ENCODE measurements at places on chromosomes 5 and 9.

DNA sequence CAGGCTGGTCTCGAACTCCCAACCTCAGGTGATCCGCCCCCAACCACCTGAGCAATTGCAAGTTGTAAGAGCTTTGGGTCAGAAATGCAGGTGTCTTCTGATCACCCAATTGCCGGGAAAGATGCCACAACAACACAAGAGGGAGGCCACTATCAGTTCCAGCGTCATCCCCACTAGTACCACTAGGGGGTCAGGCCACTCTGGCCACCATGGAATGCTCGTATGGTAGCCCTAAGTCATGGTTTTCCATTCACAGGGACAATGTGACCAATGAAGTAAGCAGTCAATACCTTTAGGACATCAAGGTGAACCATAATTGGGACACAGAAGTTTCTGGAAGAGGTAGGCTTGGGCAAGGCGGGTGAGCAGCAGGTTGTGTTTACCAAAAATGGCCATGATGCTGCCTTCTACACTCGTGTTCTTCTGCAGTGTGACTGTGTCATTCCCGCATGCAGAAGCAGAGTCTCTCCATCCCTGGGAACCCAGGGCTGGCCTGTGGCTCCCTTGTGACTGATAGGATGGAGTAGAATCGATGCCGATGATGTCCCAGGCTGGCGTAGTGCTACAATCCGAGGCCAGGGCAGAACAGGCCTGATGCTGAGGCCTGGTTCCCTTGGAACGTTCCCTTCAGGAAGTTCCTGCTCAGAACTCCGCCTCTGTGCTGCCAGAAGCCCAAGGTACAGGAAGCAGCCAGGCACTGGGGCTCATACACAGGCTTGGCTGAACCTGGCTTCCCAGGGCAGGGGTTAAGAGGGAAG is 42.2 kb upstream of the ANKRD33B start:
- no peak for DNase-seq

DNA sequence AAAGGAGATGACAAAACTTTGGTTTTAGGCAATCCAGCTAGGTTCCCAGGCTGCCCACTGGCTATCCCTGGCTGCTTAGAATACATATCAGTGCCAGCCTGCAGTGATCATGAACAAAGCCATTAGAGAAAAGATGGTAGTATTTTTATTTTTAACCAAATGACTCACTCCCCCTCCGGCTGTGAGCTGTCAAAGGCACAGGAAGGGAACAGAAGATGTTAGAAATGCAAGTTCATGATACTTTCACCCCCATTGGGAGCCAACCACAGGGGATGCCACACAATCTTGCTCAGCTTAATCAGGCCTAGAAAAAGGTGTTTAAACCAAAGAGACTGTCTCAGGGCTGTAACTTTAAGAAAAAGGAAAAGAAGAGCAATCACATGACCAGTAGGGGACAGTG is 70.3 kb upstream of the ASTN2 start:
- DNase-seq = no peak

DNA sequence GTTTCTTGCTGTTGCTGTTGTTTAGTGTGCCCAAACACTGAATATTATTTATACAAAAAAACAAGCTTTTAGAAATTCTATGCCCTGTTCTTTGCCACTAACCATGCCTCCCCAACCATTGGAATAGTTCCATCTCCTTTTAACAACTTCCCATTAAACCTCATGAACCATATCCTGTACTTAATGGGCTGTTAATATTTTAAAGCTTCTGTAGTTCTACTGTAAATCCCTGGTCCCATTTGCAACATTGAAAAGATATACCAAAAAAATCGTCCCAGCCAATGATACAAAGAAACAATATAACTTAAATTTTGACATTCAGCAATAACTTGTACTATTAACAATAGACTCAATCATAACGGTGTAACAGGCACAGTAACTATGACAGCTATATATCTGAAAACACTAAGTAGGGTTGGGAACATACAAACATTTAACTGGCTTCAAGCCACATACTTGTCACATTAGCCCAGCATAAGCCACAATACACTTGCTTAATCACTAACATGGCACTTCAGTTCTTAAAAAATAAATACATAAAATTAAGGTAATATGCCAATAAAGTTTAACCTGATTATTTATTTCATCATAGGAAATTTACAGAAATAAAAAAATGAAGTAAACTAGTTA is 86.1 kb downstream of the ADAMTS6 start:
- DNase-seq = no peak

- DNase-seq = no peak
Measured at GRCh38 chr5:77847814-77848290, 71.7 kb upstream of the TBCA start.

DNA sequence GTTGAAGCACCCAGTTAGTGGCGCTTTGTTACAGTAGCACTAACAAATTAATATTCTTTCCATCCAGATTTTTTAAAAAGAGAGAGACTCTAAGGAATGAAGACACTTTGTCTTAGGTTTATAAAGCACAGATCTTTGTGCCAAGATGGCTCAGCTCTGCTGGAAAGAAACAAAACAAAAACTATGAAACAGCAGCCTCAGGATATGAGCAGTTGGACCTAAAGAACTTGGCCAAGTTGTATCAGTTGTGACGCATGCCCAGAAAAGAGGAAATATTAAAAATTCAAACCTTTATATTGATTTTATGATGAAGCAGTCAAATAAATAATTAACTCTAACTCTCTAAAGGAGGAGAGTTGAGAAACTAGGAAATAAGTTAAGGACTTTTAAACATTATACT is 427.2 kb downstream of the SPOCK1 start:
- no peak for DNase-seq

GRCh38 chr5:141778683-141779082 is 96.7 kb upstream of the ARAP3 start:
- DNase-seq = no peak

GRCh38 chr5:158388021-158388420 is 529.1 kb upstream of the CLINT1 start:
- no peak for DNase-seq

DNA sequence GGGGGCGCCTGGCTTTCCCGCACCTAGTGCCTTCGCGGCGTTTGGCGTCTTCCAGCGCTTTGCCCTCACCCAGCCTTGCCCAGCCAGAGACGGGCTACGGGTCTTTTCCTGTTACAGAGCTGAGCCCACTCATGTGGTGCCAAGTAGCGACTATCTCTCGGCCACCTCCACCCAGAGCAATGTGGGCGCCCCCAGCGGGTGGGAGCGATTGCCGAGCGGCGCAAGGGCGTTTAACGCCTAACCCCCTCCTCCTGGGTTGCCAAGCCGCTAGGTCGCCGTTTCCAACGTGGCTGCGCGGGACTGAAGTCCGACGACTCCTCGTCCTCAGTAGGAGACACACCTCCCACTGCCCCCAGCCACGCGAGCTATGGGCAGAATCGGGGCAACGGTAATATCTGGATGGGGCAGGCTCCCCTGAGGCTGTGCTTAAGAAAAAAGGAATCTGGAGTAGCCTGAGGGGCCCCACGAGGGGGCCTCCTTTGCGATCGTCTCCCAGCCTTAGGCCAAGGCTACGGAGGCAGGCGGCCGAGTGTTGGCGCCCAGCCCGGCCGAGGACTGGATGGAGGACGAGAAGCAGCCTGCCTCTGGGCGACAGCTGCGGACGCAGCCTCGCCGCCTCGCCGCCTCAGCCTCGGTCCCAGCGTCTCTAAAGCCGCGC is 5.8 kb downstream of the TLX3 start:
- DNase-seq = peak; percentile 42

GRCh38 chr9:22175972-22176545 is 167.0 kb upstream of the CDKN2B start:
- DNase-seq = no peak

DNA sequence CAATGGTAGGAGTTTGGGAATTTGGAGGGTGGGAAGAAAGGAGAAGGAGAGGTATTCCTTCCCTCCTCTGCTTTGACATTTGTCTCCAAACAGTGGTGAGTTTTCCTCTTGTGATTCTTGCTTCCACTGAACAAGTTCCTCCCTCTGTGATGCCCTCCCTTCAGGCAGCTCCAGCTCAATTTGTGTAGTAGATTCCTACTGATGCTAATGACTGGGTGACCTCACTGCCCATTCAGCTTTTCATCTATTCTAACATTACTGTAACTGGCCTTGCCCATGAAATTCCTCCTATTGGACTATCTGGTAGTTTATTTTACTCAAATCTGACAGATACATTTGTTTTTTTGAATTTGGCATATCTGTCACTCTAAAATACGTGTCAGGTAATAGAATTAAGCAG is 121.4 kb downstream of the NFIB start:
- DNase-seq = no peak

GRCh38 chr9:9552665-9553064 is 1060.1 kb downstream of the PTPRD start:
- DNase-seq = no peak

- no peak for DNase-seq
Measured at GRCh38 chr5:120803282-120803681, 339.2 kb downstream of the PRR16 start.

DNA sequence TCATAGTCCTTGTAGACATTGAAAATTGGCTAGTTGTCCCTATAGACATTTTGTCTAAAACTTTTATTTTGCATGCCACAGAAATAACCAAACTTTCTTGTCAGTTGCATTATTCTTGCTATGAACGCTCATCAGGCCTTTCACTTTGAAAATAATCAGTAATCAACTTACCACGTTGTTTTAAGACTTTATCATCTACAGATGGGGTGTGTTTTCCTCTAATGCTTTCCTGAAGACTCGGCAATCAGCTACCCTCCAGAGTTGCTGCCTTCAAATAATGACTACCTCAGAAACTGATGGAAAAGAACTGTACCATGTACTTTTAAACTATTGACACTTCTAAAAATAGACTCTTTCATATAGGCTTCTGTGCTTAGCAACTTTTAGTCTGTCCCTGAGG is 33.5 kb upstream of the HSPB3 start:
- DNase-seq = no peak

DNA sequence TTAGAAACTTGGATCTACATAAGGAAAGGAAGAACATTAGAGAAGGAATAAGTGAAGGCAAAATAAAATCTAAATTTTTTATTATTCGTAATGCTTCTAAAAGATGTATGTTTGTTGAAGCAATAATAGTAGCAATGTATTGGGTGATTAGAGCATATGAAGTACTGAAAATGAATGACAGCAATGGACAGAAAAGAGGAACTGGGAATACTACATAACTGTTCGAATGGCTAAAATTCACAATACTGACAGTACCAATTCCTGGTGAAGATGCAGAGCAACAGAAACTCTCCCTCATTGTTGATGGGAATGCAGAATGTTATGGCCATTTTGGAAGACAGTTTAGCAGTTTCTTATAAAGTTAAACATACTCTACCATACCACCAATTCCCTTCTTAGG is 177.3 kb upstream of the SPEF2 start:
- DNase-seq = no peak

- DNase-seq = no peak
Measured at GRCh38 chr9:96121136-96121535, 180.8 kb downstream of the HSD17B3 start.

- DNase-seq = peak; percentile 69
Measured at GRCh38 chr5:59798862-59799667, 94.5 kb downstream of the PDE4D start.

- DNase-seq = no peak
Measured at GRCh38 chr5:73282923-73283322, 109.9 kb downstream of the TMEM174 start.

GRCh38 chr9:121708768-121709488 is 57.5 kb downstream of the DAB2IP start:
- no peak for DNase-seq
